ENCODE measurements at places on chromosomes 5 and 9.

GRCh38 chr9:29613773-29614172, 2040.5 kb upstream of the C9orf72 start:
- H3K36me3 ChIP-seq: no peaks in the 10 kb centered on the region
- no peak overlapping the region for H3K27ac ChIP-seq
- H3K4me3 ChIP-seq: no peak overlapping the region
- H3K4me1 ChIP-seq: no peaks in the 10 kb centered on the region
- H3K27me3 ChIP-seq: no peaks in the 10 kb centered on the region

GRCh38 chr9:126232461-126232860, 94.2 kb upstream of the MVB12B start:
- no peaks in the 10 kb centered on the region for H3K4me1 ChIP-seq
- H3K36me3 ChIP-seq: no peaks in the 10 kb centered on the region
- no peak overlapping the region for H3K4me3 ChIP-seq
- peak; percentile 19 for DNase-seq

DNA sequence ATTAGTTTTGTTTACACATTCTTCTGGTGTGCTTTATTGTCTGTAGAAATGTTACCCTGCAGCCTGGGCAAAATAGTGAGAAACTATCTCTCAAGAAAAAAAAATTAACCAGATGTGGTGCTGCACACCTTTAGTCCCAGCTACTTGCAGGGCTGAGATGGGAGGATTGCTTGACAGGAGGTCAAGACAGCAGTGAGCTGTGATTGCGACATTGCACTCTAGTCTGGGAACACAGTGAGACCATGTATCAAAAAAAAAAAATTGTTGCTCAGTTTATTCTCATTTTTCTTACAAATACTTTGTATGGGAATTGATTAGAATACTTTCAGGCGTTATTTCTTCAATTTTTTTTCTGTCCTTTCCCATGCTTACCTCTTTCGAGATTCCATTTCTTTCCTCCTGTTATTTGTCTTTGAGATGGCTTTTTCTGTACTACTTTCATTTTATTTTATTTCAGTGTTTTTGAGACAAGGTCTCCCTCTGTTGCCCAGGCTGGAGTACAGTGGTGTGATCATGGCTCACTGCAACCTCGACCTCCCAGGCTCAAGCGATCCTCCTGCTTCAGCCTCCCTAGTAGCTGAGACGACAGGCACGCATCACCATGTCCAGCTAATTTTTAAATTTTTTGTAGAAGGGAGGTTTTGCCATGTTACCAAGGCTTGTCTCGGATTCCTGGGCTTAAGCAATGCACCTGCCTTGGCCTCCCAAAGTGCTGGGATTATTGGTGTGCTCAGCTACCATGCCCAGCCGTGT, 24.9 kb downstream of the TENT2 start:
- H3K27ac ChIP-seq: no peak overlapping the region
- H3K36me3 ChIP-seq: peaks cover 7% of the 10 kb centered on the region

- peaks cover 17% of the 10 kb centered on the region for H3K4me1 ChIP-seq
- DNase-seq: no peak
- no peaks in the 10 kb centered on the region for H3K27me3 ChIP-seq
- H3K36me3 ChIP-seq: no peaks in the 10 kb centered on the region
- H3K27ac ChIP-seq: peak overlapping the region; percentile 88
- H3K4me3 ChIP-seq: peak overlapping the region; percentile 67
Measured at GRCh38 chr9:129596541-129597331, 24.2 kb downstream of the C9orf50 start.

DNA sequence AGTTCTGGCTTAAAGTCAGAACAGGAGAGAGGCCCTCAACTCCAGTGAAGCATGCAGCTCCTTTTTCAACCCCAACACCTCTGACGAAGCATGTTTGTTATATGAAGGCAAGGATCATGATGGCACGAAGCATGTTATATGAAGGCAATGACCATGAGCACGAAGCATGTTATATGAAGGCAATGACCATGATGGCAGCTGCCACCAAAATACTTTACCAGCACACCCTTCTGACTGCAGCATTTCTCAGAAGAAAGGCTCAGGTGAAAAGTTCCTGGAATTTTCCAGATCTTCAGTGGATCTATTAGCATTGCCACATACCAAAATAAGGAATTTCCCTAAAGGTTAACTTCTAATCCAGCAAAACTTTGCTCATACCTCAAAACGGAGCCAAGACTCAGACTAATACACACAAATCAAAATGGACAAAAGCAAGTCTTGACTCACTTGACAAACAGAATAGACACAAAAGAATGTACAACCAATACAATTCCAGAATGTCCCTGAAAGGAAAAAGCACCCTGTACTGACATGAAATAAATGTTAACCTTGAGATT, 217.4 kb downstream of the FANCC start:
- no peaks in the 10 kb centered on the region for H3K27me3 ChIP-seq
- DNase-seq: no peak
- peaks cover 3% of the 10 kb centered on the region for H3K36me3 ChIP-seq
- H3K4me1 ChIP-seq: peaks cover 30% of the 10 kb centered on the region

- peaks cover 3% of the 10 kb centered on the region for H3K4me1 ChIP-seq
- DNase-seq: no peak
- H3K4me3 ChIP-seq: peak overlapping the region; percentile 50
- H3K27me3 ChIP-seq: no peaks in the 10 kb centered on the region
- H3K27ac ChIP-seq: peak overlapping the region; percentile 35
Measured at GRCh38 chr5:110439296-110439695, 287.2 kb downstream of the TMEM232 start.

- H3K36me3 ChIP-seq: no peaks in the 10 kb centered on the region
- H3K27ac ChIP-seq: no peak overlapping the region
- DNase-seq: no peak
- no peaks in the 10 kb centered on the region for H3K4me1 ChIP-seq
- no peak overlapping the region for H3K4me3 ChIP-seq
Measured at GRCh38 chr9:108217431-108218349, 638.1 kb downstream of the ACTL7B start.

- no peak for DNase-seq
- H3K4me1 ChIP-seq: no peaks in the 10 kb centered on the region
- no peaks in the 10 kb centered on the region for H3K36me3 ChIP-seq
- no peaks in the 10 kb centered on the region for H3K27me3 ChIP-seq
- H3K4me3 ChIP-seq: no peak overlapping the region
Measured at GRCh38 chr5:133891390-133891789, 77.0 kb downstream of the C5orf15 start.

- H3K36me3 ChIP-seq: no peaks in the 10 kb centered on the region
- DNase-seq: no peak
- H3K27ac ChIP-seq: no peak overlapping the region
- no peaks in the 10 kb centered on the region for H3K27me3 ChIP-seq
- no peak overlapping the region for H3K4me3 ChIP-seq
Measured at GRCh38 chr9:13673348-13673747, 393.9 kb upstream of the MPDZ start.

DNA sequence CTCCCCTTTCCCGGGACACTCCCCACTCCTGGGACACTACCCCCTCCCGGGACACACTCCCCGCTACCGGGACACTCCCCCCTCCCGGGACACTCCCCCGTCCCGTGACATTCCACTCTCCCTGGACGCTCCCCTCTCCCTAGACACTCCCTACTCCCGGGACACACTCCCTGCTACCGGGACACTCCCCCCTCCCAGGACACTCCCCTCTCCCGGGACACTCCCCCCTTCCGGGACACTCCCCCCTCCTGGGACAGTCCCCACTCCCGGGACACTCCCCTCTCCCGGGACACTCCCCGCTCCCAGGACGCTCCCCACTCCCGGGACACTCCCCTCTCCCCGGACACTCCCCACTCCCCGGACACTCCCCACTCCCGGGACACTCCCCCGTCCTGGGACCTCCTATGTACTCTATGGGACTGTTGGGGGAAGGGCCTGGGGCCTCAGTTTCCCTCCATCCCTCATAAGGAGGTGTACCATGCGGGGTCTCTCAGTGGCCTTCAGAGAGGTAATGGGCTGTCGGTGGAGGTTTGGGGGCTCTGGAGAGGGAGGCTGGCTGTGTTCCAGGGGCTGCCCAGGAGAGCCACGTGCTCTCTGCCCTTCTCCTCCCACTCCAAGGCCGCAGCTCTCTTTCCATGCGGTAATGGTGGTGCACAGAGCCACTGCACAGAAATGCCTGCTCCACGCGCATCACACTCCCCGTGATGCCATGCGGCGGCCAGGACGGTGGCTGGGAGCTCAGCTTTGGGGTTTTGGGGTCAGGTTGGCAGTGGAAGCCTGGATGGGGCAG, 96.2 kb downstream of the RXRA start:
- no peaks in the 10 kb centered on the region for H3K4me1 ChIP-seq
- DNase-seq: no peak
- peaks cover 71% of the 10 kb centered on the region for H3K36me3 ChIP-seq
- H3K4me3 ChIP-seq: no peak overlapping the region
- no peaks in the 10 kb centered on the region for H3K27me3 ChIP-seq
- no peak overlapping the region for H3K27ac ChIP-seq

- H3K27me3 ChIP-seq: no peaks in the 10 kb centered on the region
- no peaks in the 10 kb centered on the region for H3K4me1 ChIP-seq
- no peak overlapping the region for H3K27ac ChIP-seq
- no peak for DNase-seq
- H3K4me3 ChIP-seq: no peak overlapping the region
Measured at GRCh38 chr9:224582-225520, 10.2 kb downstream of the DOCK8 start.

GRCh38 chr5:68406767-68407241, 191.2 kb downstream of the PIK3R1 start:
- no peak for DNase-seq
- no peak overlapping the region for H3K27ac ChIP-seq
- H3K4me1 ChIP-seq: no peaks in the 10 kb centered on the region
- H3K4me3 ChIP-seq: no peak overlapping the region
- H3K27me3 ChIP-seq: no peaks in the 10 kb centered on the region

GRCh38 chr9:101274971-101275768, 109.6 kb downstream of the BAAT start:
- no peak overlapping the region for H3K27ac ChIP-seq
- no peaks in the 10 kb centered on the region for H3K27me3 ChIP-seq
- no peaks in the 10 kb centered on the region for H3K4me1 ChIP-seq
- H3K4me3 ChIP-seq: no peak overlapping the region
- DNase-seq: no peak

- no peak overlapping the region for H3K27ac ChIP-seq
- no peaks in the 10 kb centered on the region for H3K36me3 ChIP-seq
- DNase-seq: no peak
- H3K27me3 ChIP-seq: no peaks in the 10 kb centered on the region
- no peaks in the 10 kb centered on the region for H3K4me1 ChIP-seq
Measured at GRCh38 chr9:31519011-31519410, 865.4 kb upstream of the ACO1 start.

DNA sequence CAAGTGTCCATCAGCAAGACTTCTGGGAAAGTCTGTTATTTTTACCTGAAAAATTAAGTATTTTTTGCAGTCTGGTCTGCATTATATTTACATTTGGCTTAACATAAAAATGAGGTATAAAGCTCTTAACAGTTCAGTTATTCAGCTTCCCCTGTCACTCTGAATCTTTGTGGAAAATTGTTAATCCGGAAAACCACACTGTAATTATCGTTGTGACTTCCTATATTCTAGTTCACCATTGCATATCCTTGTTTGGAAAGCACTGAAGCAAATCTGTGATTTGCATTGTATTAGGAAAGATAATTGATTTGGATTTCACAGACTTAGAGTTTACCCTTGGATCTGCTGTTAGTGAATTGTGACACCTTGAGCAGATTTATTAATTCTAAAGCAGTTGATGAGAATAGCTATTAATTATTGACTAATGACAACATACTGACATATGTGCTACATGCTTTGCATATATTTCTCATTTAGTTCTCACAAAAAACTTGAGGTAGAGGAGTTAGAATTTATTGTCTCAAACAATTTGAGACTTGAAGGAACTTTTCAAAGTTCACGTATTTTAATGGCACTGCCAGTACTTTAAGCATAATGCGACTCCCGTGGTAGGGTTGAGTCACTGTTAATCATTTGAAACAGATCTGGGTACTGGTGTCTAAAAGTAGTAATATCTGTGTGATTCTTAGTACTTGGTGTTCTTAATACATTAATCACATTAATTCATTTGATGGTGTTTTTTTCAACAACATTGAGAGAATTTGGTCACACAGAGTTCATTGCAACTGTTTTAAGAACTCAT, 71.8 kb upstream of the LRRC70 start:
- no peaks in the 10 kb centered on the region for H3K4me1 ChIP-seq
- peaks cover 3% of the 10 kb centered on the region for H3K36me3 ChIP-seq
- H3K27ac ChIP-seq: no peak overlapping the region

DNA sequence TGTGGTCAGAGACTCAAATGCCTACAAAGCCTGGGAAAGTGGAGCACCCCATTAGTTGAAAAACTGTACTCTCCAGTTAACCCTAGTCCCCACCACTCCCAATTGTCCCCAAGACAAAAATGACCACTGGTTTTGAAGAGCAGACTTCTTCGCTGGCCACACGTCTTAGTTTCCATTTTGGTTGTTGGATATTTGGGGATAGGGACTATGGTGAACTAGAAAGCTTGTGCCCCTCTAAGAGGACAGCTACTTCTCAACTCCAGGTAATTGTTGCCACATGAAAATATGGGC, 109.4 kb upstream of the SPRY4 start:
- no peaks in the 10 kb centered on the region for H3K36me3 ChIP-seq
- DNase-seq: no peak
- no peaks in the 10 kb centered on the region for H3K27me3 ChIP-seq
- H3K4me1 ChIP-seq: no peaks in the 10 kb centered on the region
- no peak overlapping the region for H3K4me3 ChIP-seq

DNA sequence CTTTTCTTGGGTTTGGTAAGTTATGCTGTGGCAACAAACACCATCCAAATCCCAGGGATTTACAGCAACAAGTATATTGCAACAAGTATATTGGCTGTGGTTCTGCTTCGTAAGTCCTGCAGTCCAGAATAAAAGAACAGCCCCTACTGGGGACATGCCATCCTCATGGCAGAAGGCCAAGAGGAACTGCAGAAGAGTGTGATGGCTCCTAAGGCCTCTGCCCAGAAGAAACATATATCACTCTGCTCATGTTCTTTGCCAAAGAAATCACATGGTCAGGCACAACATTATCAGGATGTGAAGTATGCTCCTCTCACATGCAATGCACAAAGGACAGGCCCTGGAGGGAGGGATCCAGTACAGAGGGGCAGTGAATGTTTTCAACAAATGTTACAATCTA, 159.6 kb upstream of the TAS2R1 start:
- H3K27ac ChIP-seq: no peak overlapping the region
- no peaks in the 10 kb centered on the region for H3K36me3 ChIP-seq
- no peak for DNase-seq
- H3K27me3 ChIP-seq: no peaks in the 10 kb centered on the region
- no peaks in the 10 kb centered on the region for H3K4me1 ChIP-seq
- no peak overlapping the region for H3K4me3 ChIP-seq
